NCI-H2107 (cell line): ENCODE measurements at places on chromosomes 5 and 9.

GRCh38 chr9:114137831-114138230 lies 17.5 kb upstream of the COL27A1 start:
- no peak for DNase-seq

DNA sequence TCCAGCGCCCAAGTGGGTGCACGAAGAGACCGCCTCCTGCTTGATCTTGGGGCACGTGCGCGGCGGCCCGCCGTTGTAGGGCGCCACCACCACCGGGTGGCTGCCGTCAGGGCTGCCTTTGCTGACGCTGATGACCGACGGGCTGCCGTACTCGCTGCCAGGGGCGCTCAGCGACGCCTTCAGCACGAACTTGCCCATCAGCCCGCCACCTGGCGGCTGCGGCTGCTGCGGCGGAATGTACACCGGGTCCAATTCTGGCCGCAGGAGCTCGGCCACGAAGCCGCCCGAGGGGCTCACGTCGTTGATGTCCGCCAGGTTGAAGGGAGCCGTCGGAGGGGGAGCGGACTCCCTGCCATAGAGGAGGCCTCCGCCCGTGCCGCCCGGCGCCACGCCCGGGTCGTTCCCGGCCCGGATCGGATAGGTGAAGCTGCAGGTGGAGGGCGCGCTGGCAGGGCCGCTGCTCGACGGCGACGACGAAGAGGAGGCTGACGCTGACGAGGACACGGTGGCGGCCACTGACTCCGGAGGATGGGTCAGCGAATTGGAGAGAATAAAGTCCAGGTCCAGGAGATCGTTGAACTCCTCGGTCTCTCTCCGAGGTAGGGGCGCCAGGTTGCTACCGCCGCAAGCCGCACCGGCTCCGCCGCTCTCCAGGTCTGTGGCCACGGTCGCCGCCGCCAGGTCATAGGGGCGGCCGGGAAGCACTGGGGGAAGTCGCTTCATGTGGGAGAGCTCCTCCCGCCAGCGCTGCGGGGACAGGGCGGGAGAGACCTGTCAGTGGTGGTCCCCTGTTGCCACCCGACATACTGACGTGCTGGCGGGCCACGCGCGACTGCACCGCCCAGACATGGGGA lies 1.8 kb downstream of the KLF4 start:
- no peak for DNase-seq

DNA sequence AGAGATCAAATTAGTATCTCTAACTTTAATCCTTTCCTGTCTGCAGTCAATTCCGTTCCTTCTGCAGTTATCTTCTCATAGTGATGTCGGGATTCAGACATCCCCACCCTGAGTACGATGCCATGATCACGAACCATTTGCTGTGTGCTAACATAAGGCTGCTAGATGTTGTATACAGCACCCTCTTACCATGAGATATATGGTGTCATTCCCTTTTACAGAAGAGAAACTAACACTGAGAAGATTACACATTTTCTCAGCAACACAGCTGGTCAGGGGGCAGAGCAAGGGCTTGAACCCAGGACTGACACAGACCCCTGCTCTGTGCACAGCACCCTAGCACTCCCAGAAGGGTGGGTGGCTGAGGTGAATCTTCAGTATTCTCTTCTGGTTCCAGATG lies 46.9 kb upstream of the HSD17B4 start:
- no peak for DNase-seq

- no peak for DNase-seq
Observed at GRCh38 chr5:146051678-146052077, 53.7 kb downstream of the PLAC8L1 start.

- DNase-seq, result no peak
Observed at GRCh38 chr9:93669116-93669957, 93.0 kb downstream of the PHF2 start.

DNA sequence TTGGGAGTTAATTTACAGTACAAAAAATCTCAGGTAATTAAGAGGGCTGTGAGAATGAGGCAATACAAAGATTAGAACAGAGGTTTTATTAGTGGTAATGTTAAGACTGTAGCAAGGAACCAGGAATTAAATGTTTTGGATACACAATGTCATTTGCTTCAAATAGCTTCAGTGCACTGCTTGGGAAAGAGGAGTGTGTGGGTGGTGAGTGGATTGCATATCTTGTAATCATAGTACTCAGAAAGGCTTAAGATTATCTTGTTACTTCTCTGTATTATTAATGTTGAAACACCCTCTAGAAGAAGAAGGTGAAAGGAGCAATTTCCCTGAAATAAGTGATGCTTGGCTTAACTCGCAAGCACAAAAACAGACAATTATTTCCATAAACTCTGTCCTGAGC lies 21.0 kb upstream of the TBCA start:
- no peak for DNase-seq
